ENCODE measurements at places on chromosomes 4 and X.
A peak's percentile ranks its signal among the peaks of the same experiment; 100 is the strongest.

DNA sequence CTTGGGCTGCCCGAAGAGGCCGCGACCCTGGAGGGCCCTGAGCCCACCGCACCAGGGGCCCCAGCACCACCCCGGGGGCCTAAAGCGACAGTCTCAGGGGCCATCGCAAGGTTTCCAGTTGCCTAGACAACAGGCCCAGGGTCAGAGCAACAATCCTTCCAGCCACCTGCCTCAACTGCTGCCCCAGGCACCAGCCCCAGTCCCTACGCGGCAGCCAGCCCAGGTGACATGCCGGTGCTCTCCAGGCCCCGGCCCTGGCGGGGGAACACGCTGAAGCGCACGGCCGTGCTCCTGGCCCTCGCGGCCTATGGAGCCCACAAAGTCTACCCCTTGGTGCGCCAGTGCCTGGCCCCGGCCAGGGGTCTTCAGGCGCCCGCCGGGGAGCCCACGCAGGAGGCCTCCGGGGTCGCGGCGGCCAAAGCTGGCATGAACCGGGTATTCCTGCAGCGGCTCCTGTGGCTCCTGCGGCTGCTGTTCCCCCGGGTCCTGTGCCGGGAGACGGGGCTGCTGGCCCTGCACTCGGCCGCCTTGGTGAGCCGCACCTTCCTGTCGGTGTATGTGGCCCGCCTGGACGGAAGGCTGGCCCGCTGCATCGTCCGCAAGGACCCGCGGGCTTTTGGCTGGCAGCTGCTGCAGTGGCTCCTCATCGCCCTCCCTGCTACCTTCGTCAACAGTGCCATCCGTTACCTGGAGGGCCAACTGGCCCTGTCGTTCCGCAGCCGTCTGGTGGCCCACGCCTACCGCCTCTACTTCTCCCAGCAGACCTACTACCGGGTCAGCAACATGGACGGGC, 579 bp downstream of the ABCD1 start:
- no peak for DNase-seq

GRCh38 chr4:145452447-145453162, 29.0 kb upstream of the SMAD1 start:
- no peak for DNase-seq

DNA sequence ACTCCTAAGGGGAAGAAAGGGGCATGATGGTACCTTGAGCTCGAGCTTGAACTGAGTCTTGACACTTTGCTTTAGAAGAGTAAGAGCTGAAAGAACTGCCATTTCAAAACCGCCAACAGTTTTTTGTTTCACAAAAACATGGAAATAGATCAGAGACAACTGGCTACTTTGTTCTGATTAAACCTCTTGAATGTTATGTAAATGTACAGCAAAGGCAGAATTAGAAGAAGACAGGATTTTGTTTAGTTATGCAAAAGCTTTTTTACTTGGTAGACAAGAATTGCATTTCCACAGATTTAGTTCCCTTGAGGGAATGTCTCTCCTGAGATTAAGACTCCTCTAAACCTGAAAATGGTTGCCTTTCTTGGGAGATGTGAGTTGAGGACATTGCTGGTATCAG, 33.3 kb upstream of the STPG2 start:
- DNase-seq = no peak

DNA sequence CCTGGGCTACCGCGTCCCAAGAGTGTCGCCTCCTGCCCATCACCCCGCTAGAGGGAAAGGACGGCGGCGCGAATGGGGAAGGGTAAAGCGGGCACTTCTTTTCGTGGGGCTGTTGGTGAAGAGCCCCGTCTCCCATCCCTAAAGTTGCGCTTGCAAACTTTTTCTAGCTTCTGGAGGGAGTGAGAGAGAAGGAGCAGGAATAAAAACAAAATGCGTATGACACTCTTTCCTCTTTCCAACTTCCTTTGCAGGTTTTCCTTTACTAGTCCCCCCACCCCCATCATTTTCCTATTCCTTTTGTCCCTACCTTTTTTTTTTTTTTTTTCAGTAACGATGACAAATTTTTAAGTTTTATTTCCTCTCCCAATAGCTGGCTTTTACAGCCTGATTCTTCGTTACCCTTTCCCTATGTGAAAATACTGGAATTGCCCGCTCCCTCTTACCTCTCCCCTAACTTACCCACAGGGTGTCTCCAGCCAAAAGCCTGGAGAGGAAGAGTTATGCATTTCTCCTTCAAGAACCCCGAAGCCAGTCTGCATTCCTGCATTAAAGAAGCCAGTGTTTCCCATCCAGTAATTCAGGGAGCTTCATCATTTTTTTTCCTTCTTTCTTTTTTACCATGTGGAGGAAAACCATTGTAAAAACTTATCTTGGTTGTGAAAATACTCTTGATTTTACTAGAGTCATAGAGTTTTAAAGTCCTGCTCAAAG, 613 bp upstream of the ARSJ start:
- no peak for DNase-seq

DNA sequence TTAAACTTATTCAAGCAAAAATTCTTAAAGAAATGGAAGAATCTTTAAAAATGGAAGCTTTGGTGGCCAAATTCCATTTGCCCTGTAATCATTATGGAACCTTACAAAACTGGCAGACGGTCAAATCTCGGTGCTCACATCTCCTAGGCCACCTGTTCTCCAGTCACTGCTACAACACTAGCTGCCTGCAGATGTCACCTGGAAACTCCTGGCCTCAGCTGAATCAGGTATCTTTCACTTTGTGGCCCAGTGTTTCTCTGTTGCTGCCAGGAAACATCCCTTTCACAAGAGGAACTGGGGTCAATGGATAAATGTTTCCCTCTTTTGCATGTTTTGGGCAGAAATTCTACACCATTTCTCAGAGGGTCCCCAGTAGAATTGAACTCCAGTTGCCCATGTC, 4.2 kb upstream of the CXCL3 start:
- DNase-seq = no peak

DNA sequence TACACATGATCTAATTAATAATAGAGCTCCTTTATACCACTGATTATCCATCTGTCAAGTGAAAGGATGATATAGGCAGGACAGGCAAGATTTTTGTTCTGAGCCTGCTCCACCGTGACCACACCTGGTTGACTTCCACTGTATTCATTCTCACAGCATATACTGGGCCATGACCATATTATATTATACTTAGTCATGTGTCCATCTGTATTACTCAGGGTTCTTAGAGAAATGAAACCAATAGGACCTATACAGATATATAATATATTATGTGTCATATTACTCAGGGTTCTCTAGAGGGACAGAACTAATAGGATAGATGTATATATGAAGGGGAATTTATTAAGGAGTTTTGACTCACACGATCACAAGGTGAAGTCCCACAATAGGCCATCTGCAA, 675.1 kb downstream of the GRXCR1 start:
- no peak for DNase-seq

GRCh38 chr4:6916587-6917460, 7.2 kb downstream of the TBC1D14 start:
- no peak for DNase-seq

DNA sequence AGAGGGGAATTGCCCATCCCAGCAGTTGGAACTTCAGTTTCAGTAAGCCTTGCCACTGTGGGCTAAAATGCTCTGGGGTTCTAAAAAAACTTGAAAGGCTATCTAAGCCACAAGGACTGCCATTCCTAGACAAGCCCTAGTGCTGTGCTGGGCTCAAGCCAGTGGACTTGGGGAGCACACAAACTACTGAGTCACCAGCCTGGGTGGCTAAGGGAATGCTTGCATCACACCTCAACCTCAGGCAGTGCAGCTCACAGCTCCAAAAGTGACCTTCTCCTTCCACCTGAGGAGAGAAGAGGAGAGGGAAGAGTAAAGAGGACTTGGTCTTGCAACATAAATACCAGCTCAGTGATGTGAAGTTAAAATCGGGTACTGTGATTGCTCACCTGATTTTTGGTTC, 116.7 kb upstream of the GLRA2 start:
- DNase-seq = no peak

DNA sequence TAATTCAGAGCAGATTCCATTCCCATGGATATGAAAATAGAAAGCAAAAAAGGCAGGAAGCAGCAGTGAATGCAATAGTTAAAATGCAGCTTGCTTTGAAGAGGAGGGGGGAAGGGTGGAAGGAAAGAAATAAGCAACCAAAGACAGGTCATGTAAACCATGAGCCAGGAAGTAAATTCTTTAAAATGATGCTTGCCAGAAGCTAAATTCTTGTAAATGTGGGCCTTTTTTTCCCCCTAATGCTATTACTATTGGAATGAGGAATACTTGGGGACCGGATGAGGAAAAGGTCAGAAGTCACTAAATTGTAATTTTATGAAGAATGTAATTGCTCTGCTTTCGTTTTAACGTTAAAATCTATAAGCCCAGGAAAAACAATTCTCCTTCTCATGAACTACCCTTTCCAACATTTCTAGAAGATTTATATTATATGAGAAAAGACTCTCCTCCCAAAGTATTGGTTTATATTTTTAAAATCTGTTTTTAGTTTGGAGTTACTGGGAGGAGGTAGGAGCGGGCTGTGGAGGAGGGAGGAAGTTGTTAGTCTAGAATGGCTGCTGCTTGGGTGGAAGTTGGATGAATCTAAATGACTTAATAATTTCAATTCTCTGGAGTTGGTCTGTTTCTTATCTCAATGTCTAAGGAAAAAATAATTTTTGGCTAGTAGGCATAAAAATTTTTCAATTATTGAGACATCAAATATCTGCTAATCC, 77.6 kb upstream of the PCDH18 start:
- no peak for DNase-seq

DNA sequence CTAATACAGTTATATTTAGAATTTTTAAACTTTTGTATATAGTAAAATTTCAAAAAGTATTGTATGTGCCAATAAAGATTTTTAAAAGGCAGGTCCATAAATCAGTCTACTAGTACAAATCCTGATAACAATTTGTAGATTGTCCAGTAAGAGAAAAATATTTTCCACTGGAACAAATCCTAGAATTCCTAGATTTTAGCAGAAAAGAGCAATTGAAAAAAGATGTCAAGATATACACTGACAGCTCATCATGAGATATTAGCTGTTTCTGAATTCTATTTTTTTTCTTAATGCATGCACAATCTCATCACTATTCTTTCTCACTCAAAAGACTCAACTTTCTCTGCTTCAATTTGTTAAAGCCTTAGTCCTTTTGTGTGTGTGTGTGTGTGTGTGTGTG, 289.2 kb upstream of the MAD2L1 start:
- DNase-seq = no peak

DNA sequence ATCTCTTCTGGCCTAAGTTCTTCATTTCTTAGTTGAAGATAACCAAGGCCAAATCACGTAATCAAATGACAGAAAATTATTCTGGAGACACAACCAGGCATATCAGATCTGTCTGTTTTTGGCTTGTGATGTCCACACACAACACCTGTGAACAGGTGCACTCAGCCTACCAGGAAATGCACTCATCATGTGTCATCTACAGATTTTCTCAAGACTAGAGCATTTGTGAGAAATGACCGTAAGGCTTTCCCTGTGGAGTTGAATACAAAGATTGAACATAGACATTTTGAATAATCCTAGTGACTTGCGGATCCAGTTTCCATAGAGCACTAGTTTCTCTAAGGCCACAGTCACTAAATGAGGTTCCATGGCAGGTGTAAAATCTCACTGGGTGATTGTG, 26.7 kb upstream of the CXCL8 start:
- DNase-seq = no peak

- no peak for DNase-seq
These were observed 816.0 kb upstream of the PCDH10 start for GRCh38 chr4:132332932-132333723.

DNA sequence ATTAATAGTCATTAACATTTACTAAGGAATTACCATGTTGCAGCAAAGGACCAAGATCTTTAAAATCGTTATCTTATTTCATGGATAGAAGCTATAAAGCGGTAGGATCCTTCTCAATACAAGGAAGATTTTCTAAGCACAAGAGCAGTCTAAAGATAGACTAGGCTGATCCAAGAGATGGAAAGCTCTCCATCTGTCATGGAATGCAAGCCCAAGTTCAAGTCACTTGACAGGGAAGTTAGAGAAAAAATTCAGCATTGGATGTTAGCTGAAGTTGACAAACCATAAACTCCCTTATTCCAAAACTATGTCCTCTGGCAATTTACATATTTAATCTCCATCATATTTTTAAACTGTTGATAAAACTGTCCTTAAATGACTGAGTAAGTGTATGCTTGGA, 177.7 kb downstream of the LDB2 start:
- DNase-seq = no peak

DNA sequence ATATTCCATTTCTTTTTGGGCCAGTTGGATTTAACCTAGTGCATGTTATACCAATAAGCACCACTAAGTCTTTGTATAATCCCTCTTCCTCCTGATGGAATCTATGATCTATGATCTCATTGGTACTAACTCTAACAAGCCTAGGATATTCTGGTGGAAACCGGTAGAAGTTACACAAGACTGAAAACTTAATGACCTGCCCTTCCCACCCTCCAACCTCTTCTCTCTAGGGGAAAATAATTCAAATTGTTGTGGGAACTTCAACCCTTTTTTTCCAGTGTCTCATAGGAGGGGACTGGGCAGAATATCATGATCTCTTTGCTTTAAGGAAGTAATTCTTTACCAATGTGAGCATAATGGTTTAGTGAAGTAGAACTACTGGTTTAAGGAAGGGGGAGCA, 289.5 kb upstream of the BOD1L1 start:
- no peak for DNase-seq

GRCh38 chrX:44019911-44020310, 46.7 kb upstream of the NDP start:
- DNase-seq = no peak

DNA sequence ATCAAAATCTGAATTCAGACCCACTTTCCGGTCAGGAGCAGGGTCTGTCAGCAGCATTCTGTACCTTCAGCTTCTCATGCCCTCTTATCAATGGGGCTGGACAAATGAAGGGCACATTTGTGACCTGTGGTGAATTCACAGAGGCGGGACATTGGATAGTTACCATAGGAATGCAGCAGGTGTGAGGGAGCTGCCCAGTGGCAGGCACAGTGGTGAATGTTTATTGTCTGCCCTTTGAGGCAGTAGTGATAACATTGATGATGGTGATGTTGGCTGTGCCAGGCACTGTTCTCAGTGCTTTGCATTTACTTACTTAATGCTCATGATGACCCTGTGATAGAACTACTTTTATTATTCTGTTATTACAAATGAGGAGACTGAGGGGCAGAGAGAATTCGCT, 101.2 kb upstream of the KIT start:
- DNase-seq = no peak

GRCh38 chr4:86522349-86522748, 71.8 kb upstream of the PTPN13 start:
- no peak for DNase-seq

- peak; percentile 54 for DNase-seq
These were observed 38.9 kb downstream of the IGFBP7 start for GRCh38 chr4:57071326-57071725.

DNA sequence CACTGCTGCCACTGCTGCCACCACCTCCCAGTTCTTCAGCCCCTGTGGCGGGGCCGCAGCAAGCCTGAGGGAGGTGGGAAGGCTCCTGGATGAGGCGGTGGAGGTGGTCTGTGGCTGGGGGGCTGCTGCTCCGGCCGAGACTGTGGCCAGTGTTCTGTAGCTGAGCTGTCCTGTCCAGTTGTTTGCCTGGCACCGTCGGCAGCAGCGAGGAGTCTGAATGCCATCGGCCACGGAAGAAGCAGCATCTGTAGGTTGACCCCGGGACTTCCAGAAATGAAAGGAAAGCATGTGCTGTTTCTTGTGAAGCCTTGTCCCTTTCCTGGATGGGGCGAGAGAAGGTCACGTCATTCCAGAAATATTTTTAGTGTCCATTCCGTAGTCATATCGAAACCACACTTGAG, 3.3 kb downstream of the C4orf54 start:
- no peak for DNase-seq

Data from left ventricle myocardium superior (tissue), 1 donor.